ENCODE measurements at places on chromosomes 5 and 9.

DNA sequence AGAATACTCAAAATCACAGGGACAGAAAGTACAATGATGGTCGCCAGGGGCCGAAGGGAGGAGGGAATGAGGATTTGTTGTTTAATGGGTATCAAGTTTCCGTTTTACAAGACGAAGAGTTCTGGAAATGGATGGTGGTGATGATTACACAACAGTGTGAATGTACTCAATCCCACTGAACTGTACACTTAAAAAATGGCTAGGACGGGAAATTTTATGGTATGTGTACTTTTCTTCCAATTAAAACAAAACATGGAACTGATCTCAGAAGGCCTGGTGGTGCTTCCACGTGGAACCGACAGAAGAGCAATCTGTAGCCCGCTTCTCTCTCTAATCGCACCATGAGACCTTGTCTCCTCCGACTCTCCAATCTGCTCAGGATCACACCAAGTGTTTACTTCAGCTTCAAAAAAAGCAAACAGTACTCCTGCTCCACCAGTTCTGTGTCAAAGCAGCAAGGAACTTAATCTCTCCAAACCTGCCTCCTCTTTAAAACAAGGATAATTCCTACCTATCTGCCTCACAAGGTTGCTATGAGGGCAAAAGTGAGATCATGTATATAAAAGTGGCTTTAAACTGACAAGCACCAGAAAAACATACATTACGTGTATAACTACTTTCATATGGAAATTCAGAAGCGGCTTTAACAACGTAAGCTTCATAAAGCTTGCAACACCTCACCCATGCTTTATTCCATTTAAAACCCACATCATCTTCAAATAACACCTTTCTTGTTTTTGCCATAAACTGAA lies 2.1 kb downstream of the ECPAS start:
- DNase-seq = no peak

GRCh38 chr5:122790354-122791103 lies 15.6 kb downstream of the SNX2 start:
- DNase-seq = no peak

GRCh38 chr9:129552064-129552463 lies 68.8 kb downstream of the C9orf50 start:
- DNase-seq = no peak

DNA sequence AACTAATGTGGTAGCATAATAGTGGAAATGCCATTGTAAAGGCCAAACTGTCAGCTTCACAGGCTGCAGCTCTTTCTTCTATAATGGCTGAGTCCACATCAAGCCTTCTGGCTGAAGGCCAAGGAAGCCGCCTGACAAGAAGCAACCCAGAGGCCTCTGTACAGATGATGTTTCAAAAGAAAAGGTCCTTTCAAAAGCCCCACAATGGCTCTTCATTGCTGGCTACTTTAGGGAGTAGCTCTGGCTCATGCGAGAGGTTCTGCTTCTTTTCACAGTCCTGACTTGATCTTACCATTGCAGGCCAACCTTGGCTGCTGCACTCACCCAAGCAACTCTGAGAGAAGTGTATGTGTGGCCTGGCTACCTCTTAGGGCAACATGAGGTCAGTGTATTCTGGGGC lies 54.5 kb upstream of the EQTN start:
- no peak for DNase-seq

DNA sequence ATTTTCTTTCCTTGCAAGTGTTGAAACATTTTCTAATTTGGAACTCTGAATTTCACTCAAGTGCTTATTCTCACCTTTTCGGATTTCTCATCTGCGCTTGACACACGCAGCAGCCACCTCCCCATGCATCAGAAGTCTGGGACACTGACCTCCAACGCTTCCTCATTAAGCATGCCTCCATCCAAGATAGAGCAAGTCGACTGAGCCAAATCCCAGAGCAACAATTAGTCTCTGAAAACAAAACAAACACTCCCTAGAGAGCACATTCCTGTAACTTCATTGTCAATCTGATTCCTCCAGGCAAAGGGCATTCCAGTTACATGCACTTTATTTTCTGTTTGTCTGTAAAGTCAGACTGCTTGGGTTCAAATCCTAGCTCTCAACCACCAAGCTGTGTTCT lies 5.7 kb downstream of the CD180 start:
- no peak for DNase-seq

DNA sequence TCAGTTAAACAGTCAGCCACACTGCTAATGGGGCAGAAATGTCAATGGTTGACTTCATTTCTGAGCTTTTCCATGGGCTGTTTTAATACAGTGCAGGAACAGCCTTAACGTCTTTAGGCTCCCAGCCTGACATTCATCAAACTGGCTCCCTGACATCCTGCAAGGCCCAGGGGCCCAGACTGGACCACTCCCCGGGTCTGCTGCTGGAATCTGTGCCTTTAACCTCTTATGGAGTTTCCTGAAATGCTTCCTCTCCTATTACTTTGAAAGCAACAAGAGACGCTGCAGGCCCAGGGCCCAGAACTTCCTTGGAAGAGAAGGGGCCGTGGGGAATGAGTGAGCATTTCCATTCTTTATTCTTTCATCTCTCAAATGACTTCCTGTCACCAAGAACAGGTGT lies 216.8 kb upstream of the PANK3 start:
- DNase-seq = no peak

- DNase-seq = no peak
Measured at GRCh38 chr9:37992924-37993349, 76.1 kb downstream of the SHB start.

- no peak for DNase-seq
Measured at GRCh38 chr5:92864591-92864990, 716.4 kb downstream of the NR2F1-AS1 start.

GRCh38 chr5:158879993-158880392 lies 219.7 kb downstream of the EBF1 start:
- no peak for DNase-seq

DNA sequence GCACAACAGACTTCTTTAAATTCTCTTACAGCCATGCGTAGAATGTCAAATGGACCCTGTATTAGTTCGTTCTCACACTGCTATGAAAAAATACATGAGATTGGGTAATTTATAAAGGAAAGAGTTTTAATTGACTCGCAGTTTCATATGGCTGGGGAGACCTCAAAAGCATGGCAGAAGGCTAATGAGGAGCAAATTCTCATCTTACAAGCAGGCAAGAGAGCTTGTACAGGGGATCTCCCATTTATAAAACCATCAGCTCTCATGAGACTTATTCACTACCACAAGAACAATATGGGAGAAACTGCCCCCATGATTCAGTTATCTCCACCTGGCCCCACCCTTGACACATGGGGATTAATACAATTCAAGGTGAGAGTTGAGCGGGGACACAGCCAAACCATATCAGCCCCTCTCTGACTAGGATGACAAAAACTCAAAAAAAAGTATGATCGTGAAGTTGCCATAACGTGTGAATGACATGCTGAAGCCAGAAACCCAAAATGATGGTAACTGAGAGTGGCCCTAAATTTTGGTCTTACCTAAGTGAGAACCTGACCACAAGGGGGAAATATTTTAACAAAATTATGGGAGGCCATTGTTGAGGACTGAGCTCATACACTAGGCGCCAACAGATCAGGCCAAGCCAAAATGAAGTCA lies 17.5 kb upstream of the TEX10 start:
- DNase-seq = no peak

GRCh38 chr9:133948131-133948530 lies 44.0 kb downstream of the VAV2 start:
- DNase-seq = no peak

DNA sequence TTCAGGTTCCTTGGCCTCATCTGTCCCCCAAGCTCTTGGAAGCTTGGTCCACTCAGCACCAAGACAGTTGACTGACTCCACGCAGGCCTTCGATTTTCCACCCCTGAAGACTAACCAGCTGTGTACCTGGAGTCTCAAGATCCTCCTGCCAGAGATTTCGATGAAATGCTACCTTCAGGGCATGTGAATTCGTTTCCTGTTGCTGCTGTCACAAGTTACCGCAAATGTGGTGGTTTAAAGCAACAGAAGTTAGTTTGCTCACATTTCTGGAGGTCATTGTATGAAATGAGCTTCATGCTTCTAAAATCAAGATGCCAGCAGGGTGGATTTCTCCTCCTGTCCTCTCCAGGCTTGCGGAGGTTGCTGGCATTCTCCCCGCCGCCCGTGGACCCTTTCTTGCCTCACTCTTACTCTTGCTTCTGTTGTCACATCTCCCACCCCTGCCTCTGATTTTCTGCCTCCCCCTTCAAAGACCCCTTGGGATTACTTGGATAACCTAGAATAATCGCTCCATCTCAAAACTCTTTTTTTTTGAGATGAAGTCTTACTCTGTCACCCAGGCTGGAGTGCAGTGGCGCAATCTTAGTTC lies 27.6 kb upstream of the RETREG1 start:
- DNase-seq = no peak

GRCh38 chr9:17571825-17572224 lies 7.0 kb upstream of the SH3GL2 start:
- DNase-seq = no peak

DNA sequence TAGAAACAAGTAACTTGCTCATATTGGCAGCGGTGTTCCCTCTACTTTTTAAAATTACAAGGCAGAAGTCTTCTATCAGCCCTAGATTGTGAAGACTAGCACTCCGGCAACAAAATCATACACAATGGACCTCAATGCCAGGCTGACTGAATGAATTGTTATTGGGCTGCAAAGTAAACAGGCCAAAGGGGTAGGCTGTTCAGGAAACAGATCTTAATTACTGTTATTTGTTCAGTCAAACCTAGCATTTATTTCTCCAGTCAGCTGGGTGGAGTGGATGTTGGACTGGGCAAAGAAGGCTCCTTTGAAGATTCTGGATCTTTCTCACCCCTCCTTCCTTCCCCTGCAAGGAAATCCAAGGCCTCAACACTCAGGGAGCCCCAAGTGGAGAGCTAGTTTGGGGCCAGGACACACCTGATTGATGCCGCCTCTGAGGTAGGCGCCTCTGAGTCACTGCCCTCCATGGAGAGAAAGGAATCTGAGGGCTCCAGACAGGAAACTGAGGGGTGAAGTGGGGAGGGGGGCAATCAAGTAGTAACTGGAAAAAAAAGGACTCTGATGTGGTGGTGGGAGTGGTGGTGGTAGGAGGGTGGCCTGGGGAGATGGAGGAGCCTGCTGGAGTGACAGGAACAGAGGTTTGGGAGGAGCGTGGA lies 35.5 kb downstream of the SERINC5 start:
- DNase-seq = no peak

DNA sequence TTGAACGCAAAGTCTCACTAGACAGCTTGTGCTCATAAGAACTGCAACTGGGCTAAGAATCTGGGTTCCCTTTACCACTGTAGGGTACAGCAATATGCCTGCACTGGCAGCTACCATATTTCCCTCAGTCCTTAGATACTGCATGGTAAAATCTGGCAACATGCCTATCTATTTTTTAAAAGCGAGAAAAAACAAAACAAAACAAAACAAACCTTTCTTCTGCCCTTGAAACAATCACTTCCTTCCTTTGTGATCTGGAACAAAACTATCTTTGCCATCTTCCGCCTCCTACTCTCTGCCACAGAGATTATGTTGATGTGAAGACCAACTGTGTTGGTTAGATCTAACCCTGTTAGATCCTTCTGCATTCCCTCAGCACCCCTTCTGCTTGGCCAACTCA lies 242.9 kb downstream of the EBF1 start:
- DNase-seq = no peak

DNA sequence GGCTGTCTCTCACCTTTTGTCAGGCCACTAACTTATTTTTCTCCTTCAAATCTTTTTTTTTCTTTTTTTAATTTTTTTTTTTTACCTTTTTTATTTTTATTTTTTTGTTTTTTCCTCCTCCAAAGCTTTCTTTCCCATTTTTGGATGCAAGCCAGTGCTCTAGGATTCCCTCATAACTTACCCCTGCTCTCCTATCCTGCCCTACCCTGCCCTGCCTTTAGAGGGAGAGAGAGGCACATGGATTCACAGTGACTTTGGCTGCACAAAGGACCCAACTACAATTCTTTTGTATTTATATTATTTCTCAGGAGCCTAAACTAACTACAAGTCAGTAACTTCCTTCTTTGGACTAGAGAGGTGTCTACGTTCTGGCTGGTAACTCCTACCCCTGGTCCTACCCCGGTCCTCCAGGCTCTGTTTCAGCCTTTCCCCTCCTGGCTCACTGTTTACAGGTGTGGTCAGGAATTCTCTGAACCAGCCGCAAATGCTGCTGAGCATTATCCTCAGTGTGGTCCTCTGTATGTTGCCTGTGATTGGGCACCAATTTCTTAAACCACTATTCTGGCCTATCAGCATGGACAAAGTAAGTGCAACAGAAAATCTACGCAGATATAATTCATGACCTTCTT lies 8.4 kb upstream of the RUSC2 start:
- DNase-seq = no peak

- no peak for DNase-seq
Measured at GRCh38 chr9:7432989-7433388, 366.6 kb downstream of the DMAC1 start.

GRCh38 chr5:114249823-114250222 lies 112.0 kb upstream of the KCNN2 start:
- DNase-seq = no peak

DNA sequence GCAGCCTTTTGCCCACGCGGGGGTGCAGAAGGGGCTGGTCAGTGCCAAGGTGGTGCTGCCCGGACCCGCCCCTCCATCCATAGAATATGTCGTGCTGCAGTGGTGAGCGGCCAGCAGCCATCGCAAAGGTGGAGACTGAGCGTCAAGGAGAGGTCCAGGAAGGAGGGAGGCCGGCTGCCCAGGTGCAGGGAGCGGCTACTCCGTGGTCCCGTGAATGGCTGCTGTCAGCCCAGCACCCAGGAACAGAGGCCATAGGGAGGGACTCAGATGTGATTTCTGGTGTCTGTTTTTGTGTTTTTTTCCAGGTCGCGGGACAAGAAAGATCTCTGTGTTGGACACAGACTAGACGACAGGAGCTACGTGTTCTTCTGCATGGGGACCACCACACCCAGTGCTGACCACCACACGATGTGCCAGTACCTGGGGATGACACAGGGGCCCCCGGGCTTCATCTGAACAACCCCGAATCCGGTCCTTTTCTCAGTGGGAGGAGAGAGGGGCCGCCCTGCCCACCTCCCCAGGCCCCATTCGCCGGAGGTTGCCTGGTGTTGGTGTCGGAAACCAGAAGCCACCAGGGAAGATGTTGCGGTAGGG lies 29.0 kb downstream of the PAEP start:
- DNase-seq = no peak

- DNase-seq = no peak
Measured at GRCh38 chr9:116800885-116801284, 113.8 kb downstream of the TRIM32 start.

DNA sequence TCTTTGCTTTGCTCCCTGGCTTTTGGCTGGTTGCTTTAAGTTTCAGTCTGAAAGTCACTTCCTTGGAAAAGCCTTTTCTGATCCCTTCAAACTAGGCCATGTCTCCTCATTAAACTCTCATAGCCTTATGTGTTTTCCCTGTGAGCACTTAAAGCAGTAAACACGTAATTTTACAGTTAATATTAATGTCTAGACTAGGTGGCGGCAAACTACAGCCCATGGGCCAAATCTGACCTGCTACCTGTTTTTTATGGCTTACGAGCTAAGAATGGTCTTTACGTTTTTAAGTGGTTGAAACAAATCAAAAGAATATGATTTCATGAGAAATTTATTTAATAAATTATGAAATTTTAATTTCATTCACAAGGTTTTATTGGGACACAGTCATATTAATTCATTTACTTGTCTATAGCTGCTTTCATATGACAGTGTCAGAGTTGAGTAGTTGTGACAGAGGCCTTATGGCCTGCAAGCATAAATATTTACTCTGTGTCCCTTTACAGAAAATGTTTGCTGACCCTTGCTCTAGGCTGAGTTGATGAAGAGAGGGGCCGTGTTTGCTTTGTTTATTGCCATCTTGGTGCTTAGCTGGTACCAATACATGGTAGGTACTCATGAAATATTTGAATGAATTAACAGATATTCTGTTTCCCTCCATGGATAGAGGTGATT lies 7.4 kb downstream of the SLC44A1 start:
- DNase-seq = no peak

- DNase-seq = no peak
Measured at GRCh38 chr5:136192015-136192525, 892 bp downstream of the SMIM32 start.
